ENCODE measurements at places on chromosomes 11 and 22. TPM values are rescaled to one million over a fixed set of nuclear protein-coding genes. Genes with fewer than 3 reads are reported as not detected.

DNA sequence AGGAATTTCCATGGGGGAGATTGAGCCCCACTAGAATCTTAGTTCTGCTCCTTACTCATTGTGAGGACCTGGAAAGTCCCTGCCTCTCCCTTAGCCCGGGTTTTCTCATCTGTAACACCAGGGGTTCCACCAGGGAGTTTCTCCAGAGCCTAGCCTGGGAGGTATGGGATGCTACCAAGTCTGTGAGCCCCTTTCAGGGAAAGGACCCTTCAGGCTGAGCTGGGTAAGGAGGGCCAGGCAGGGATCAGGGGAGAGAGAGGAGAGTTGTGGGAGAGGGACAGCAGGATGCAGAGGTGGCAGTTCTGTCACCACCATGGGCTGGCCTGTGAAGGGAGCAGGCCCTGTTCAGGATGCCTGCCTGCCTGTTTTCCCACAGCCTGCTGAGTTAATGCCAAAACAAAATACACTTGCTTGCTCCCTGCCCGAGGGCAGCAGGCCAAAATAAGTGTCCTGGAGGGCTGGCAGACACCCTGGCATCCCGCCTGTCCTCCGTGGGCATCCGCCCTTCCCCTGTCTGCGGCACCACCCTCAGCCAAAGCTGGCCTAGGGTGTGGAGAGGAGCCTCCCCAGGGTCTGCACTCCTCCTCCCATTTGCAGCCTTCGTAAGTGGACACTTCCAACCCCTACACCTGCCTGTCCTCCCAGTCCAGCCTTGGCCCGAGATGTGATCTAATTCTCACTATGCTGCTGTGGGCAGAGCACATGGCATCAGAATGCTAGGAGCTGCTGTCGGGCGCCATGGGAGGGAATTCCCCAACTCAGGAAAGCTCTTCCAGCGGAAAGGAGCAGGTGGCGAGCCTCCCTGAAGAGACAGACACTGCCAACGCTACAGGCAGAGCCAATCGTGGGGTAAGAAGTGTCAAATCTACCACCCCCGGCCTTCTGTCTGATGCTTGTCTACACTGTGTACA, 5.9 kb upstream of the FCHSD2 start:
- DNase-seq: peak; percentile 25

DNA sequence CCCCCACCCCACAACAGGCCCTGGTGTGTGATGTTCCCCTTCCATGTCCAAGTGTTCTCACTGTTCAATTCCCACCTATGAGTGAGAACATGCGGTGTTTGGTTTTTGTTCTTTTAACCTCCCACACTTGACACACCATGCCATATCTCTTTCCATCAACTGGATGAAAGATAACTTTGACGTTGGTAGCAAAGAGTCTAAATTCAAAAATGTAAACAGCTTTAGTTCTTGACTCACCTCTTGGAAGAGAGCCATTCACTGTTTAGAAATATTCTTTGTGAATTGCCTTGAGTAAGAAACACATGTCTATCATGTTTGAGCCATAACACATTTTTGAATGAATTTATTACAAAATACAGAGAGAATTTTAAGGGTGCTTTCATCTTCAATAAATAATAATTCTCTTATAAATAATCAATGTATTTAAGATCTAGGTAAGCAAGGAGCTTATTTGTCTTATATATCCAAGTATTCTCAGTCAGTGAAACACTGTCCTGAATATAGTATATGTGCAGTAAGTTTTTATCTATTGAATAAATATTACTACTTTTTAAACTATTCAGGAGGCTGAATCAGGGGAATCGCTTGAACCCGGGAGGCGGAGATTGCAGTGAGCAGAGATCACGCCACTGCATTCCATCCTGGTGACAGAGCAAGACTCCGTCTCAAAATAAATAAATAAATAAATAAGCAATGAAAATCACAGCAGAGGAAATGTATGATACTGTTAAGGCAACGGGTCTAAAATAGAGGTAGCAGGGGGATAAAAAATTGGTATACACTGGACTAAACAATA, 6.7 kb downstream of the CARD18 start:
- peak; percentile 23 for DNase-seq

GRCh38 chr11:95404370-95404769, 173.4 kb upstream of the SESN3 start:
- no peak for DNase-seq

GRCh38 chr22:42142771-42143461, 12.3 kb upstream of the CYP2D6 start:
- no peak for DNase-seq

DNA sequence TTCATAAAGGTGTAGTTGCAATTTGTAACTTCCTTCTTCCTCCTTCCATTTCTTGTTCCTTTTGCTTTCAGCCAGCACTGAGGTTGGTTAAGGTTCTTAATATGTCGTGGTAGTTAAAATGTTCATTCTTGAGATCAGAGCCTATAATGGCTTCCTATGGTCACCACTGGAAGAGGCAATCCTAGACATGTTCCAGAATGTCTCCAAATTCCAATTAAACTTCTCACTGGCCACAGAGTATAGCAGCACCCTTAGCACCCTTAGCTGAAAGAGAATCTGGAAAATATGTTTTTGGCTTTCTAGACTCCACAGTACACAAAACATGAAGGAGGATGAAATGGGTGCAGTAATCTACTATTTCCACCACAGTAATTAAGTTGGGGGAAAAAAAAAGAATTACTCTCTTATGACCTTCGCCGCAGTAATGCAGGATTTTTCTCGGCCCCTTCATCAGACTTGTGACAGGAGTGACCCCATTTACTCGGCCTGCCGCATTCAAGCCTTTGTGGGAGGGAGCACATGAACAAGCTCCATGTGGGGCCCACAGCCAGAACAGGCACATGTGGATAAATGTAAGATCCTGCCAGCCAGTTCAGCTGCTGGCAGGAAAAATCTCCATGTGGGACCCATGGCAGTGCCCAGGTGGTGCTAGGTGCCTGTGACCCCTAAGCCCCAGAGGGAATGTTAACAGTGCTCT, 348.8 kb upstream of the ARHGAP42 start:
- DNase-seq: no peak

DNA sequence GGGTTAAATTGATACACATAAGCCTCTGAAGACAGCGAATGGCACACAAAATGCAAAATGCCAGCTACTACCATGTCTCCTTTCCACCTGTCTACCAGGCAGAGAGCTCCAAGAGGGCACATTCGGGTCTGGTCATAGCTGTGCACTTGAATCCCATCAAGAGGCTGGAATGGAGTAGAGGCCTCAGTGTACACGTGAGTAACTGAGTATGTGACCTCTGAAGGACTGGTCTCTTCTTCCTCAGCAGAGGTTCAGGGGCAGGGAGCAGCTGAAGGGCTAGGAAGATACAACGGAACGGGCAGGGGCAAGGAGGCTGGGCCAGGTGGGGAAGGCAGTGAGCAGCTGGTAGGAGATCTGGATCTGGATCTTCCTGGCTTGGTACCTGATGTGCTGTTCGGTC, 56.3 kb upstream of the PHOX2A start:
- DNase-seq: no peak

The OR52I1 gene
- not detected for total RNA-seq

DNA sequence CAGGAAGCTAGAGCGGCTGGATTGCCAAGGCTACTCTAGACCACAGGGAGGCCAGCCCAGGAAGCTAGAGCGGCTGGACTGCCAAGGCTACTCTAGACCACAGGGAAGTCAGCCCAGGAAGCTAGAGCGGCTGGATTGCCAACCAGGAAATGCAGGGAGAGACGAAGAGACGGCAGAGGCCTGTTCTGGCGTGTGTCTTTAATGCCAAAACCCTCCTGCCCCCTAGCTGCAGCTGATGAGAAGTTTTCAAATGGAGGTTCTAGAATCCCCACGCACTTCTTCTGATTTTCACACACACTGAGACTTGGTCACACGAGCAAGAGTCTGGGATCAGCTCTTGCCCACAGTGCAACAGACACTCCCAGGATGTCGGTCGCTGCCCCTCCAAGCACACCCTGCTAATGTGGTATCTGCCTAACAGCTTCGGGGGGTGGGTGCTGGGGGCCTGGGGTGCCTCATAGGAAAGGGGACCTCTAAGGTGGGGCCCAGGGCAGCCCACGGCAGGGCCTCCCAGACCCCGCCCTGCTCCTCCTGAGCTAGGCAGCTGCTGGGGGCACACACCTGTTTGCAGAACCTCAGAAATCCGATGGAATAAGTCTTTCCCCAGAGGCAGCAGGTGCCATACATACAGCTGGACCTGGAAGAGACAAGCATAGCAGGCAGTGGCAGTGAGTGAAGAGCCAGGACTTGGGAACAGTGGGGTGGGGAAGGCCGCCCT, 28.5 kb downstream of the MAFF start:
- DNase-seq: peak; percentile 20

DNA sequence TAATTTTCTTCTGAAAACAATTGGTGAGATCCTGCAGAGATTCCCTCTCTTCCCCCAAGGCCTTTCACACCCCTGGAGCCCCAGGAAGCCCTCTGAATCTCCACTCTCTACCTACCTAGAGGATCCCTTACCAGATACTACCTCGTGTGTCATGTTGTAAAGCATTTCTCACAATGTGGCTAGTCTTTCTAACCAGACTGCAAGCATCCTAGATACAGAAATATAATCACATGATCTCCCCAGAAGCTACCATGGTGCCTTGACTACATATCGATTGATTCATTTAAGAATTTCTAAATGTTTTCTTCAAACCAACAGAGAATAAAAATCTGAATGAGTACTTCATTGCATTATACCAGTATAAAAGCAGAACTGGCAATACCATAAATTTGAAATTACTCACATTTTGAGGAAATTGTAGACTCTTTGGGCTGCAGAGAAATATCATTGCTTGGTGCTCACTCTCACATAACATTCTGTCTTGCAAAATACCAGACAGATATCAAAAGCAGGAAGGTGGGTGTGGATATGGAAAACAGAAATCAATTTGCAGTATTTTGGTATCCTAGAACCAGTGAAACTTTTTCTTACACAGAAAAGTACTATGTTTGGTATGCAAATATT, 113.5 kb downstream of the MAML2 start:
- no peak for DNase-seq

- DNase-seq: peak; percentile 89
Observed at GRCh38 chr22:41380993-41381328, 781 bp upstream of the TEF start.

The CEP126 gene
- 0.78 TPM for total RNA-seq

The CCDC157 gene
- total RNA-seq: 1.8 TPM

The APOBEC3A gene
- total RNA-seq: not detected

The KRTAP5-4 gene
- not detected for total RNA-seq

The PLA2G3 gene
- 0.12 TPM for total RNA-seq

DNA sequence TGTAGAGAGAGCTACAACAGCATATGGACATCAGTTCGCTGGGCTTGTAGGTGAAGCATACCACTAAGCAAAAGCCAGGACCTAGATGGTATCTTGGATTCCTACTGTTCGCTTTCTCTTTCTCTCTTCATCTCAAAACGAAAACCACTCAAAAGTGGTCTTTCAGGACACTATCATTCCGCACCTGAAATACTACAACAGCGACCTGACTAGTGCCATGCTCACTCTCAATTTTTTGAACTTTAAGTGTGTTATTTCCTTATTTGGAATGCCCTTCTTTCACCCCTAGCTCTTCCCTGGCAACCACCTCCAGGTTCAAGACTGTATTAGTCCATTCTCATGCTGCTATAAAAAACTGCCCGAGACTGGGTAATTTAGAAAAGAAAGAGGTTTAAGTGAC, 59.2 kb downstream of the CCDC83 start:
- no peak for DNase-seq

GRCh38 chr11:109425554-109425953, 3.6 kb downstream of the C11orf87 start:
- no peak for DNase-seq

Measured in RPMI7951 (cell line).